ENCODE measurements at places on chromosomes 5 and 9. TPM values are rescaled to one million over a fixed set of nuclear protein-coding genes. Genes with fewer than 3 reads are reported as not detected.
A peak's percentile ranks its signal among the peaks of the same experiment; 100 is the strongest.

DNA sequence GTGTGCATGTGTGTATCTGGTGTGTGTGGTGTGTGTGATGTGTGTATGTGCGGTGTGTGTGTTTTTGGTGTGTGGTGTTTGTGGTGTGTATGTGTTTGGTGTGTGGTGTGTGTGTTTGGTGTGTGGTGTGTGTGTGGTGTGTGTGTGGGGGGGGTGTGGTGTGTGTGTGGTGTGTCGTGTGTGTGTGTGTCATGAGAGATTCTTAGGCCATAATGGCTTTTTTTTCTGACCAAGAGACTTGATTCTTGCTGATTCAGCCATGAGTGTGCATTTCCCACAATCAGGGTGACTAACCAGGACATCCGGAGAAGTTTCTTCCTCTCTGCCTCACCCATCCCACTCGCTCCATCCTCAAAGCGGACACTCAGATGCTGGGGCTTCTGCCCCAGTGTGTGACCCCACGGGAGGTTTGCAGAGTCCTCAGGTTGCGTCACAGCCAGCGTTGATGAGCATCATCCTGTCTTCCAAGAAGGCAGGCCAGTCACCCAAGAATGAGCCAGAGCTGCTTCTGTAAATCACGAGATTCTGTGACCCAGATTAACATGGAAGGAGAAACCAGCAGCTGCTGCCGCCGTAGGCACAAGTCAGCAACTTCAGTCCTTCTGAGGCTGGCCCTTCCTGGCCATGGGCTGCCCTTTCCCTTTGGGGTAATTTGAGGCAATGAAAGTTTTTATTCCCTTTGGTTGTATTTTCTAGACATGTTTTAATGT, 12.5 kb upstream of the CTSL start:
- peaks cover 12% of the 10 kb centered on the region for H3K36me3 ChIP-seq
- peak overlapping the region; percentile 70 for H3K27ac ChIP-seq
- no peak overlapping the region for H3K4me3 ChIP-seq
- no peaks in the 10 kb centered on the region for H3K27me3 ChIP-seq

PCDHGA1 gene
- total RNA-seq: not detected

DNA sequence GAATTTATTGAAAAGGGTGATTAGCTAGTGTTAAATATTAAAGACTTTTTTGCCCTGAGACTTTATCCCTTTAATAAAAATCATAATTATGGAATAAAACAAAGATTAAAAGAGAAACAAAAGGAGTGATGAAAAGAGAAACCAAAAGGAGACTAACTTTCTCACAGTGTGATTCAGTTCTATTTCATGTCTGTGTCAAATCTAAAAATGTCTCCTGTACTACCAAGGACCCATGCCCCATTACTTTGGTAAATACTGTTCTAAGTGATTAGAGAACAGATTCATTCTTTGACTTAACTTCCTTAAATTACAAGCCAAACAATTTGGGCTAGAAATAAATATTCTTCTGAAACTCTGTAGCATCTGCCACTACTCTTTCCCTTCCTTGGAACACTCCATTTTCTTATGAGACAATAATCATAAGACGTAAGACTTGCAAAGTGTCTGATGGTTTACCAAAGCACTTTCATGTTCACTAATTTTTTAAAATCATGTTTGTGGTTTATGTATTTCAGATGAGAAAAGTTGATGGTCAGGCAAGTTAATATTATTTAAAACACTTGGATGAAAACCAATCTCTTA, 319.0 kb downstream of the EBF1 start:
- H3K4me1 ChIP-seq: no peaks in the 10 kb centered on the region
- H3K4me3 ChIP-seq: no peak overlapping the region
- H3K27me3 ChIP-seq: no peaks in the 10 kb centered on the region
- no peak for DNase-seq

- H3K4me1 ChIP-seq: no peaks in the 10 kb centered on the region
- H3K27ac ChIP-seq: no peak overlapping the region
- peak; percentile 93 for DNase-seq
Observed at GRCh38 chr5:77143998-77144836, 57.1 kb upstream of the ZBED3 start.

DNA sequence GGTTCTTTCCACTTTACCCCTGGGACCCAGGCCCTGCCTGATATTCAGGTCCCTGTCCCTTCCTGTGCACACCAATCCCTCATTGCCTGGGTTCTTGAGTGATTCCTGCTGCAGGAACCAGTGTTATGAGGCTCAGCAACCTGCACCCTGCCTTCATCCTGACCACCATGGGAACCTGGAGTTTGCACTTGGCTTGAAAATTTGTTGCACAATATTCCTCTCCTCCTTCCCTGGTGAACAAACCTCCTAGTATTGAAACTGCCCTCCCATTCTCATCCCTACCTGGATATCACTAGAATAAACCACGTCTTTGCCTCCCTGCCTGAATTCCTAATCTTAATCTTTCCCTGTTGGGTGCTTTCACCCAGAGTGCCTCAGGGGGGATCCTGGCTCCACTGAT, 52.1 kb upstream of the AFAP1L1 start:
- H3K36me3 ChIP-seq: no peaks in the 10 kb centered on the region
- no peak overlapping the region for H3K27ac ChIP-seq
- no peak overlapping the region for H3K4me3 ChIP-seq
- no peaks in the 10 kb centered on the region for H3K27me3 ChIP-seq

SLC25A48 gene
- total RNA-seq: not detected

Data from stomach (tissue), 19 donors.